ENCODE measurements at places on chromosomes 5 and 9.
A peak's percentile ranks its signal among the peaks of the same experiment; 100 is the strongest.

DNA sequence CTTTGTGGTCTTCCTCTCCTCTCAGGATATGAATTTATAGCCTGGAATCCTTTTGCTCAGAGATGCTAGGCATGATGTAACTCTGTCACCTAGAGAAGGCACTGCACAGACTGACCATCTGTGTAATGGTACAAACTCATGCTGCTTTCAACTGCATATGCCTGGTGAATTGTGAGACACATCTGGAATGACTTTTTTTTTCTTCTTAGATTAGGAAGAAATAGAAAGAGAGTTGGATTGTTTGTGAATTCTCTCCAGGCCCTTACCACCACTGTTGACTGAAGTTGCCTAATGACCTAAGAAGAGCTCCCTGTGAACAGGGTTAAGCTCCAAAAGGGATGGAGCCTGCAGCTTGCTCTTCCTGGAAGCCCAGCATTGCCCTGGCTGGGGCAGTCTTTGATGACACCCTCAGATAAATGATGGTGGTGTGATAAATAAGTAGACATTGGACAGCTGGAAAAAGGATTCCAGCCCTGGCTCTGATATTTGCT lies 47.8 kb upstream of the TRIM32 start:
- no peak for DNase-seq

DNA sequence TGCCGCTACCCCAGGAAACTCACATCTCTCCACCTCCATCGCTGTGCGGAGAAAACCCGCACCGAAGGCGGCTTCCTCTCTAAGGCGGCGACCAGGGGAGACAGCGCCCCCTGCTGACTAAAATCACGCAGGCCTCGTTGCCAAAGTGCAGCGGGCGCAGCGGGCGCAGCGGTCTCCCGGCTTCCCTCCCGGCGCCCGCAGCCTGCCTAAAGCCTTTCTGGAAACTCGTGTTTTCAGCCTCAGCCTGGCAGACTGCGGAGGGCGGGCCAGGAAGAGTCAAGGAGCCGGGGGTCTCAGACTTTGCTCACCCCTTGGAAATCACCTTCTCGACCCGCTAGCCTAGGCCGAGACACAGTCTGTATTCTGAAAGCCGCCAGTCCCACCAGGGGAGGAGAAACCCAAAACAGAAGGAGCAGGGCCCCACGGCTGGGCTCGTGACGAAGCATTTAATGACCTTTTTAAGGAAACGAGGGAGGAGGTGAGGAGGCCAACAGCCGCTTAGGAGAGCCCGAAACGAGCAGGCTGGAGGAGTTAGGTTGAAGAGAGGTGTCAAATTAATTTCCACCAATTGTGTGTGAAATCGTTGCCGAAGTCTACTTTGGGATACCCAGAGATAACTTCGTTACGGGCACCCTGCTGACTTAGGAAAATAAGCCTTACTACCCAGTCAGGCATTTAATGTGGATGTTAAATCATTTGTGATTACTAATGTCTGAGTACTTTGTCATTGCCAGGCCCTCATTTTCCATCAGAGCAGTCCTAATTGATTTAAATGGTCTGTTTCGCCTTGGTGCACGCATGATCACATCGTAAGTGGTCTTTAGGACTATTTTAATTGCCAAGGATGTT lies 7.3 kb upstream of the FOXB2 start:
- DNase-seq = peak; percentile 22

GRCh38 chr5:16595881-16596580 lies 20.8 kb downstream of the RETREG1 start:
- DNase-seq = no peak

DNA sequence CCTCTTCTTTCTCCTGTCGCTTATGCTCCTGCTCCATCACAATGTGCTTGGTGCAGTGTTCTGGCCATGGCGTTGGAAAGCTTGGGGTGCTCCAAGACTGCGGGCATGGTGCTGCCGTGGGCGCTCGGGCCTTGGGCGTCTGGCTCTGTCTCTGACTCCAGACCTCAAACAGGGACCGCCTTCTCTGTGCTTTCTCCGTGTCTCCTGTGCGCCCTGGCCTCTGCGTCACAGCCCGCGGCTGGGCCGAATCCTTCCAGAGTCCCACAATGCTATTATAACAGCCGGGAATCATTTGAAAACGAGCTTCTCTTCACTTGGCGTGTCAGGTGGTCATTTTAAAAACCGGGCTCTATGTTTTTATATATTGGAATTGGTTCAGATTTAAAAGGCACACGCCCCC lies 32.4 kb upstream of the PUM3 start:
- no peak for DNase-seq

DNA sequence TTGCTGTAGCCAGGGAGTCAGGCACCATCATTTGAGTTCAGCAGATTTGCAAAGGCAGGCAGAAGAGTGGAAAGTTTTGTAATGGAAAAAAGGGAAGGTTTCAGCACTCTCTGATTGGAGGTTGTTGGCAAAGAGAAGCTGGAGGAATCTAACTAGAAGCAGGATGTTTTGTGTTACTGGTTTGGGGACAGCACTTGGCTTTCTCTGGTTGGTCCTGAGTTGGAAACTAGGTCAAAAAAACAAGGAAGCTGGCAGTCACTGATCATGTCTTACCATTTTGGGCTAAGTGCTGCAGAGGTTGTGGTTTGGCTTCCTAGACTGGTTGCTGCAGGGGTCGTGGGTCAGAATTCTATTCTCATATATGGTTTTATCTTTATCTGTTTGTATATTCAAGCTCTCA lies 189.8 kb downstream of the DRD1 start:
- no peak for DNase-seq

DNA sequence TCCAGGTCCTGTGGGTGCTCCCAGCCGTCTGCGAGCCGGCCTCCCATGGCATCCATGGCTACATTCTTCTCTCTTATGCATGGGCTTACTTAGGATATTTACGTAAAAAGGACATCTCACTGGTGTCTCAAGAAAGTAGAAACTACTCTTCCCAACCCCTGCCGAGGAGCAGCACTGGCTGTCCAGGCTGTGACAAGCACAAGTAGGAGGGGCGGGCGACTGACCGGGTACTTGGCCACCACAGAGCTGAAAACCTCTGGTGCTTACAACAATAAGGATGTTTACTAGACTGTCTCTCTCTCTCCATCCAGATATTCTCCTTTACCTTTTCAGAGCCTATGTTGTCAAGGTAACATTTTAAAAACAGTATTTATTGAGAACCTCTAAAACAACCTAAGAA lies 56.3 kb upstream of the TBC1D9B start:
- DNase-seq = no peak

DNA sequence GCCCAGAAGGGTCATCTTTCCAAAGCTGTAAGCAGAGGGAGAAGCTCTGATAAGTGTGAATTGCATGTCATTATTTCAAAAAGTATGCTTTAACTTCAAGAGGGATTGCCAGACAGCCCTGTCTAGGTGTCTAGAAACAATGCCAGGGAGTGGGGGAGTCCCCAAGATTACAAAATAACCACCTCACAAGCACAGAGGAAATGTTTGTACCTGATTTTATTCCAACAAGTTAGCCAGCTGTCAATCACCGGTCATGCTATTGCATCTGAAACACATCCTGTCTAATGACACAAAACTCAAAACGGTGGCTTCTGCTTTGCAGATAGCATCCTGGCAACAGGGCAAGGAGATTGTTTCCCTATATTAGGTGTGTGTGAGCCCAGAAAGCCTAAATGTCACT lies 154.2 kb upstream of the WWC1 start:
- no peak for DNase-seq

DNA sequence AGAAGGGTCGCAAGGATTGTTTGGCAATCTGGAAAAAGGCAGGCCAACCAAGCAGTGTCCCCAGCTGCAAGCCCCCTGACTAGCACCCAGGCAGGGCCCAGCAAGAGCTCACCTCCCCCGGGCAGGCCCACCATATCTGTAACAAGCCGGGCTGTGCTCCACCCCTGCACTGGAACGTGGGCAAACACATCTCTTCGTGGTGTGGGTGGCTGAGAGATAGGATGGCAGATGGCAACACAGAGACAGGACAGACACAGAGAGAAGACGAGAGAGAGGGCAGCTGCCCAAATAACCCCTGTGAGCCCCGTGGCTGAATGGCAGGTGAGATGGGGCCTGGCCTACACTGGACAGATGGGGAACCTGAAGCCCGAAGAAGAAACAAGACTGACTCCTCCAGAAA lies 9.4 kb downstream of the BBLN start:
- DNase-seq = no peak

- no peak for DNase-seq
Measured at GRCh38 chr5:83197326-83197967, 120.1 kb downstream of the XRCC4 start.

GRCh38 chr9:38081356-38082108 lies 12.5 kb upstream of the SHB start:
- no peak for DNase-seq

GRCh38 chr5:125696762-125697161 lies 726.4 kb upstream of the GRAMD2B start:
- no peak for DNase-seq

DNA sequence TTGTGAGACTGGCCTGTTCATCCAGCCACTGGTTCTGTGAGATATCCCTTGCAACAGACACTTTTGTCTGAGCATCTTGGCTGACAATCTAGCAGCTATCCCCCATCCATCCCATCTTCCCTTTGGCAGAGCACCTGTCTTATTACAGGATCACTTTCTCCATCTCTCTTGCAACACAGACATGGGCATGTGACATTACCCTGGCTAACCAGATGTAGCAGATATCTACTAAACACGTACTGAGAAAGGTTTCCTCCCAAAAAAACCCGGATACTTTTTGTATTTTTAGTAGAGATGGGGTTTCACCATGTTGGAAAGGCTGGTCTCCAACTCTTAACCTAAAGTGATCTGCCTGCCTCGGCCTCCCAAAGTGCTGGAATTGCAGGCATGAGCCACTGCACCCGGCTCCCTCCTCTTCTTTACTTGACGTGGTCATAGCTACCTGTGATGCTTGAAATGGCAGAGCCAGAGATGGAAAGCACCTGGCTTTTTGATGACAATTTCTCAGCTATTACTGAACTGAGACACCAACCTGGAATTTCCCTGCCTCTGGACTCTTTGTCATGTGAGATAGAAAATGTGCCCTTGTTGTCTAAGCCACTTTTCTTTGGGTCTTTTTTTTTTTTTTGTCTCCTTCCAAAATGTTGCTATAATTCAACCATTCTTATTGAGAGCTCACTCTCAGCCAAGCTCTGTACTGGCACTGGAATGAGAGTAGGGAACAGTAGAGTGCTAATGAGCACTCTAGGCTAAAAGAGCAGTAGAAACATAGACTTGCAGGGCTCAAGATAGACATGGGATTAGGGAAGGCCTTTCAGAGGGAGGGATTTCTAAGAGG lies 32.6 kb downstream of the FNBP1 start:
- no peak for DNase-seq
